ENCODE measurements at places on chromosomes 16 and 17.

- DNase-seq = no peak
These were observed 26.6 kb upstream of the GSE1 start for GRCh38 chr16:85586380-85587104.

GRCh38 chr17:48453447-48453846 is 23.4 kb upstream of the SKAP1 start:
- no peak for DNase-seq

- DNase-seq = no peak
These were observed 104.3 kb upstream of the PSMD7 start for GRCh38 chr16:74192281-74192797.

DNA sequence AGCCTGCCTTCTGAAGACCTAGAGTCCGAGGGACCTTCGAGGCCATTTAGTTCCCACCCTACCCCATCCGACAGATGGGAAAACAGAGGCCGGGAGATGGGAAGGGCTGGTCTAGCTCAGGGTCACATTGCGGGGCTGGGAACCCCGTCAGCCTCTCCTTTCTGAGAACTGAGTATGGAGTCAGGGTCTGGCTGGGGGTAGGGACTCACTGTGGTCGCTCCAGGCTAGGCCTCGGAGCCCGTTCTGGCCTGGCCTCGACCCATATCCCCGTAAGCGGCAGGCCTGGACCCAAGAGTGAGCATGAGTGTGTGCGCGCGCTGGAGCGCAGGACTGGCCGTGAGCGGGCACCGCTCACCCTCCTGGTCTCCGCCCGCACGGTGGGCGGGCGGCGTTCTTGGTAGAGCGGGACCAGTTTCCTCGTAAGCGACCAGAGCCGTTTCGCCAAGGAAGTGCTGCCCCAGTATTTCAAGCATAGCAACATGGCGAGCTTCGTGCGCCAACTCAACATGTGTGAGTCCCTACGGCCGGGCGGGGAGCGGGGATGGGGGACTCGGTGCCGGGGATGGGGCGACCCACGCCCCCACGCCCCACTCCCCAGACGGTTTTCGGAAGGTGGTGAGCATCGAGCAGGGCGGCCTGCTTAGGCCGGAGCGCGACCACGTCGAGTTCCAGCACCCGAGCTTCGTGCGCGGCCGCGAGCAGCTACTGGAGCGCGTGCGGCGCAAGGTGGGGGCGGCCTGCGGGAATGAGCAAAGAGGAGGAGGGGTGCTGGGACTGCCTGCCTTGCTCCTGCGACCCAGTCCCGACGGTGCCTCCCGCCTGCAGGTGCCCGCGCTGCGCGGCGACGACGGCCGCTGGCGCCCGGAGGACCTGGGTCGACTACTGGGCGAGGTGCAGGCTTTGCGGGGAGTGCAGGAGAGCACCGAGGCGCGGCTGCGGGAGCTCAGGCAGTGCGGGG is 855 bp downstream of the HSF4 start:
- no peak for DNase-seq

DNA sequence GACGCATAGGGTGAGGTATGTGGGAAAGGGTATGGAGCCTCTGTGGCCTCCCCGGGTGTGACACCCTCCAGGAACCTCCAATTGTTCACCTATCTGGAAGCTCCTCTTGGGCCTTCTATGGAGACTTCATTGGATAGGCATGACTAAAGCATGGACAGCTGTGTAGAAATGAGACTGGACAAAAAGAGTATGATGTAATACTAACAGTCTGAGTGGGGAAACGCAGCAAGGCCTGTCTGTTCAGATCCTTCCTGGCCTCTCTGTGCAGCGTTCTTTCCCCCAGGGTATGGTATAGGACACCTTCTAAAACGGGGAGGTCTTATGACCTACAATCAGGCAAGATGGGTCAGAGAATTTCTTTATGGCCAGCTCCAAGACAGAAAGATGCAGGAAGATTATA is 30.7 kb upstream of the CCNF start:
- no peak for DNase-seq

DNA sequence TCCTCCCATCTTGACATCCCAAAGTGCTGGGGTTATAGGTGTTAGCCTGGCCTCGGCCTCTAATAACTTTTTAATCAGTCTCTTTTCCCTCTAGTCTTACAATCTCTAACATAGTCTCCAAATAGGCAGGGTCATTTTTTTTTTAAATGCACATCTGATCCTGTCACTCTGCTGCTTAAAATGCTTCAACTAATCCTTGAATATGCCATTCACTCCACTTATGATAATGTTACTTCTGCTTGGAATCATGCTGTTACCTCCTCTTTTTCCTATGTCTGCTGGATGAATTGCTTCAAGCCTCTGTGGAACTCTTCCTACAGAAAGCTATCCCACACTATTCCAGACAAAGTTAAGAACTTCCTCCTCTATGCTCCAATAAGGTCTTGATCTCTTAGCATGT is 22.8 kb downstream of the CRLF3 start:
- DNase-seq = no peak

- DNase-seq = no peak
These were observed 858 bp downstream of the MMD start for GRCh38 chr17:55420776-55421178.

DNA sequence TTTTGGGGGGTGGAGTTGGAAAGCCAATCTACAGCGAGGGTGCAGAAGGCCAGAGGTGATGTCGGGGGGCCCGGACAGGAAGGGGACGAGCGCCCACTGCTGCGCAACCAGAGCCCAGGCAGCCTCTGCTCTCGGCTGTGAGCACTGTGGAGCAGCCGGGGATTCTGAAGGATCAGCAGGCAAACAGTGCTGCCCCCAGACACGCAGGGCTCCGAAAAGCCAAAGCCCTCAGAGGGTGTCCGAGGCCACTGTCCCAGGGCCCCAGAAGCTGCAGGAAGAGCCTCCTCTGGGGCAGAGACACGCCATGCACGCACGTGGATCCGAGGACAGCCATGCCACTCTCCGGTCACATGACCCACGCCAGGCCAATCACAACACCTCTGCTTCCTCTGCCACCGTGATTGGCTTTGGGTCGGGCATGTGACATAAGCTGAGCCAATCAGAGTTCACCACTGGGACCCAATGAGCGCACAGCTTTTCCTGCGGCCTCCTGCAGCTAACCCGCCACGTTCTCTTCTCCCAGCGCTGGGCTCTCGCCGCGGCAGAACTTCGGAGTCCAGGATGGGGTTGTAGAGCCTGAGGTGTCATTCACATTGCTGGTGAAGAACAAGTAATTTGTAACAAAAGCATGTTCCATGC is 40.7 kb downstream of the ACTG1 start:
- no peak for DNase-seq

DNA sequence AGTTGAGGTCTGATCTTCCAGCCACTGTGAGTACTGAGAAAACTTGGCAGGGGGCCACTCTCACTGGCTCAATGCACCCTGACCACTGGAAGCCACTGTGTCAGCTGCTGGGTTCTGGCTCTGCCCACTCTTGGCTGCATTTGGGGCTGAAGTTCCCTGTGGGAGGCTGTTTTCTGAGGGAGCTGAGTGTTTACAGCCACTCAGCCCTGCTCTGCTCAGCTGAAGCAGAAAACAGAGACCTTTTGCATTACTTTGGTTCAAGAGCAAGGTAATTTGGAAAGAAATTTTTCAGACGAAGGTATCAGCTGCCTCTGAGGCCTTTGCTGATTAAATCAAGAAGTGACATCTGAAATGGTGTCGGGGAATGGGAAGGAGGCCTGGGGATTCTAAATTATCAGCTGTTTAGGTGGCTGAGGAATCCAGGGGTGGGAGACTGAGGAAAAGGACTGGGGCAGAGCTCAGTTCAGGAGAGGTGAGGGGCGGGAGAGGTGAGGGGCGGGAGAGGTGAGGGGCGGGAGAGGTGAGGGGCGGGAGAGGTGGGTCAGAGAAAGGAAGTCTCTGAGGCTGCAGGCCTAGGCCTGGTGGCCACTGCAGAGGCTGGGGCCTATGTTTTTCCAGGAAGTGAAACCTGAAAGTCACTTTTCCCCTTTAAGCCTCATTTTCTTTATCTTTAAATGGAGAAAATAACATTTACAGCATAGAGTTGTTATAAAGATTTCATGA is at the start of gene ACSM5:
TSS of gene ACSM5 (plus strand) at position 137 of the 723 bp plus-strand sequence. CDS start 1,951 bp downstream, outside the sequence.
- DNase-seq = no peak

DNA sequence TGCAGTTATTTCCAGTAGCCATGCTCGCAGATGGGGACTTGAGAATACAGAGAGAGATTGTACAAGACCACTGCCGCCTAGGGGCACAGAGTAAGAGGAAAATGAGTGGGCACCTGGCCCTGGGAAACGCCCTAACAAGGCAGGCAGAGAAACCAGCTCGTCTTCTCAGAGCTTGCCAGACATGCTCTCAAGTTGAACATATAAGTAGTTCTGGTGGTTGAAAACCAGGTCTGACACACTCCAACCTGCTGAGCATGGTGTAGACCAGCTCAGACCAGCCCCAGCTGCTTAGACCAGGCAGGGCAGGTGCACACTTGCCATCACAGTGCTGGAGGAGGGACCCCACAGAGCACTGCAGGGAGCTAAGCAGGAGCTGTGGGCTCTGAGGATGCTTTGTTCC is 250.5 kb downstream of the CPPED1 start:
- no peak for DNase-seq

DNA sequence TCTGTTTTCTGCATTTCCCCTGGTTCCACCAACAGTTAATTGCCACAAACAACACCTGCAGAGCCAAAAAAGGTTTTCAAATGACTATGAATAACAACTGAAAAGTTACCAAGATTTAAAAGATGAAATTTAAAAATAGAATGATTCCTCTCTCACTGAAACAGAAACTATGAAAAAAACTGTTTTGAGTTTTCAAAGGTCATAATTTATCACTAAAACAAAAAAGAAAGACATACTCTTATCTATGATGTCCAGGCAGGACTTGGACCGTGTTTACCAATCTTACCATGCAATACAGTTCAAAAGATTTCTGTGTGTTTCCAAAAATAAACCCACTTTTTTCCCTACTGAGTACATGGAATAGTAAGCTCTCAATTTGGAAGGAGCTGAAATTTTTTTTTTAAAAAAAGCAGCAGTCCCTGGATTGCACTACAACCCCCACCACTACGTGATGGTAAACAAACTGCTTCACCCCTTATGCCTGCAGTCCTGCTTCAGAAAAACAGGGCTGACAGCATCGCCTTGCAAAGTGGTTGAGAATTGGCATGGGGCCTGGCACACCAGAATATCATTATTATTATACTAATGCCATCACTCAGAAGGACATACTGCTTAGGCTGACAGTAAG is 8.5 kb downstream of the TXNDC11 start:
- DNase-seq = no peak

GRCh38 chr17:39306509-39307212 is 80.9 kb upstream of the STAC2 start:
- no peak for DNase-seq

DNA sequence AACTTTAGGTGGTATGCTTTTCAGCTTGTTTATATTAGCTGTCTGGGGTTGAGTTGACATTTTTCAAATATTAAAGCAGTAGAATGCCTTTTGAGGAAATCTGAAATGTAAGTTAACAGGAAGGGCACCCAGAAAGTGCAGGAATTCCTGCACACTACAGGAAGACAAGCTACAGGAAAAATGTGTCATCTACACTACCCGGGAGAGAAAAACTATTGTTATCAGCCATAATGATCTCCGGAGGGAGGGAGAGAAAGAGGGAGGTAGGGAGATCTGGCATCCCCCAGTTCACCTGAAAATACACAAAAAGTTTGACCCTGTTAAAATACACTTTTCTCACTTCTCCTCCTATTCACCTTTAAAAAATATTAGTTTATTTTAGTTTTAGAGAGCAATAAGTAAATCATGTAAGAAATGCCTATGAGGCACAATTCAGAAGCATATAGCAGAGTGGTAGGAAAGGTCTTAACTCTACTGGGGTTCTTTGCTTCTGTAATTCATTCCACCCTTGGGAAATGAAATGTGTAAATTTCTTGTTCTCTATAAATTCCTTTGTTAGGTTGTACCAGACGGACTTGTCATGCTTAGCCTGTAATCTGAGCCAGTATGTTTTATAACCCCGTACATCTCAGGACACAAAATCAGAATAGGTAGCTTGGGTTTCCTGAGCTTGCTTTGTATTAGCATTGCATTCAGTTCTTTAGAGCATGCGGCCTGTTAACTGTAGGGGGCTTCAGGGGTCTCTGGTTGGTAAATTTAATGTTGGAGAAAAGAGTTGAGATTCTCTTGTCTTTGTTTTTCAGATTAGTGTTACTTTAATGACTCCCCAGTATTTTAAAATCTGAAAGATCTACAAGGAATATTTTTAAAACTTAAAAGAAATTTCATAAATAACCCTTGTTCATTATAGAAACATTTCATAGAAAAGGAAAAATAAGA is 3.3 kb downstream of the MAP2K6 start:
- DNase-seq = no peak

GRCh38 chr16:68236826-68237242 is 907 bp upstream of the ESRP2 start:
- DNase-seq = no peak

DNA sequence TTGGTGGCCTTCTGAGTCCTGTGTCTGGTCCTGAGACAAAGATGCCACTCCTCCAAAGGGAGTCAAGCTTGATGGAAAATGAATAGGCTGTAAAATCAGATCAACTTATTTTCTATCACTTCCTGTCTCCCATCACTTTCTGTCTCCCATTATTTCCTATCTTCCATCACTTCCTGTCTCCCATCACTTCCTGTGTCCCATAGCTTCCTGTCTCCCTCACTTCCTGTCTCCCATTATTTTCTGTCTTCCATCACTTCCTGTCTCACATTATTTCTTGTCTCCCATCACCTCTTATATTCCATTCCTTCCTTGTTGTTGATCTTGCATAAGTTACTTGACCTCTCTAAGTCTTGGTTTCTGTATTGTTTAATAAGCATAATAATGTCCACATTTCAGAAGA is 418.5 kb upstream of the EEF2KMT start:
- no peak for DNase-seq

DNA sequence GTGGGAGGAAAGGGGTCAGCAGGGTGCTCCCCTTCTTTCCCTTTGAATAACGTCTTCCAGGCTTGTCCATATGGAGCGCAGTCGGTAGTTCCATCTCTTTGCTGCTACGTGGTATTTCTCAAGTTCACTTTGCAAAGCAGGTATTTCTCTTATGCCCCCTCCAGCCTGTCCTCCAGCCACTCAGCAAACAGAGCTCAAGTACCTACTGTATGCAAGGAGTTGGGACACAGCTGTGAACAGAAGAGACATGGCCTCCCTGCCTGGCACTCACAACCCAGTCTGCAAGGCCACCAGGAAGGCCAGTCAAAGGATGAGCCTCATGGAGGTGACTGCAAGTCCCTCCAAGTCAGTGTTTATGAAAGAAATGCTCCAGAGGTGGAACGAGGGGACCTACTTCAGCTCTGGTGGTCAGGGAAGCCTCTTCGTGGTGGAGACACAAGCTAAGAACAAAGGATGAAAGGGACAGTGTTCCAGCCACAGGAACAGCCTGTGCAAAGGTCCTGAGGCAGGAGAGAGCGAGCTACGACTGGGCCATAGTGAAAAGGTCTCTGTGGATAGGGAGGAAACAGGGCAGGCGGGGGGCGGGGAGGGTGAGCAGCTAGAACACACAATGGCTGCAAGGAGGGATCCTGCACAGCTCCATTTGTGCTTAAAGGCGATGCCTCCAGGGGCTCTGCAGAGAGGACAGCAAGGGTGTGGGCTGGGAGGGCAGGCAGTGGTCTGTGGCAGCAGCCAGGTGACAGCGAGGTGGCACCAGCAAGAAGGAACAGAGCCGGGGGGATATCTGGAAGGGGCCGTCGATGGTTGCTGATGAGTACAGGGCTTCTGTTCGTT is 32.6 kb downstream of the PPL start:
- DNase-seq = no peak

- DNase-seq = no peak
These were observed 158.1 kb downstream of the CYLD start for GRCh38 chr16:50899951-50900350.

GRCh38 chr16:1159973-1160772 is 7.3 kb downstream of the CACNA1H start:
- no peak for DNase-seq

Measured in cortex of kidney (tissue), 1 donor.